ENCODE measurements at places on chromosomes 13 and 19.

GRCh38 chr13:112074139-112074865 is 7.4 kb downstream of the SOX1 start:
- no peak for DNase-seq

GRCh38 chr19:32908641-32909190 is 39.1 kb upstream of the SLC7A9 start:
- DNase-seq = no peak

DNA sequence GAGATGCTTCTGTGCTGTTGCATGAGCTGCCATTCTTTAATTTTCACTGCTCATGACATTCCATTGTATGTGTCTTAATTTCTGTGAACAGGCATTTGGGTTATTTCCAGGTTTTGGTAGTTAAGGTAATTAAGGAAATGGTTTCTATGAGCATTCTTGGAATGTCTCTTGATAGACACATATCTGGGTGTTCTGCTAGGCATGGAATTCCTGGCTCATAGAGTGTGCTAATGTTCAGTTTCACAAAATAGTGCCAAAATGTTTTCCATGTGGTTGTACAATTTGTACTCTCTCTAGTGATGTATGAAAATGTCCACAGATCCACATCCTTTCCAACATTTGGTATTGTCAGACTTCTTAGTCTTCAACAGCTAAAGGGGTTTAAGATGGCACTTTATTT is 680.9 kb upstream of the SGCG start:
- DNase-seq = no peak

- peak; percentile 32 for DNase-seq
These were observed 65.9 kb downstream of the SERP2 start for GRCh38 chr13:44439452-44440024.

DNA sequence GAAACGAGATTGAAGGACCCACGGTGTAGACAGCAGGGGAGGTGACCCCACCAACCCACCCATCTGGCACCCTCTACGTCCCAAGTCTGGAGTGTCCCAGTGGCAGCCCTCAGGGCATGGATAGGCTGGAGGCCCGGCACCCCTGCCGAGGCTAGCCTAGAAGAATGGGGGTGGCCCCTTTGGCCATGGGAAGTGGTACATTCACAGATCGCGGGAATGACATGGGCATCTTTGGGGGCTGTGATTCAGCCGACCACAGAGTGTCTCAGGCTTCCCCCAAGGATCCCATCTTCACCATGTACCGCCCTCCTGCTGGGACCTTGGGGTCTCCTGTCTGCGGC is 11.3 kb upstream of the MKNK2 start:
- DNase-seq = no peak

DNA sequence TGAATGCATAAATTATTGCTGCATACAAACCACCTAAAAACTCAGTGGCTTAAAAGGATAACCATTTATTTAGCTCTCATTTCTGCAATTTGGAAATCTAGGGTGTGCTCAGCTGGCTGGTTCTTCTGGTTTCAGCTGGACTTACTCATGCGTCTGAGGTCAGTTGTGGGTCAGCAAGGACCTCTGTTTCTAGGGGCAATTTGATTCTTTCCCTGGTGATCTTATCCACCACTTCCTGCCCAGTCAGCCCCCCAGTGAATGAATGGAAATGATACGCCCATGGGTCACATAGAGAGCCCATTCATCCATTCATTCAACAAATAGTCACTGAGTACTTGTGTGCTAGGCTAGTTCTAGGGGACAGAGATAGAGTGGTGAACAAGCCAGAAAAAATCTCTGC is 9.9 kb downstream of the FXYD5 start:
- DNase-seq = no peak

DNA sequence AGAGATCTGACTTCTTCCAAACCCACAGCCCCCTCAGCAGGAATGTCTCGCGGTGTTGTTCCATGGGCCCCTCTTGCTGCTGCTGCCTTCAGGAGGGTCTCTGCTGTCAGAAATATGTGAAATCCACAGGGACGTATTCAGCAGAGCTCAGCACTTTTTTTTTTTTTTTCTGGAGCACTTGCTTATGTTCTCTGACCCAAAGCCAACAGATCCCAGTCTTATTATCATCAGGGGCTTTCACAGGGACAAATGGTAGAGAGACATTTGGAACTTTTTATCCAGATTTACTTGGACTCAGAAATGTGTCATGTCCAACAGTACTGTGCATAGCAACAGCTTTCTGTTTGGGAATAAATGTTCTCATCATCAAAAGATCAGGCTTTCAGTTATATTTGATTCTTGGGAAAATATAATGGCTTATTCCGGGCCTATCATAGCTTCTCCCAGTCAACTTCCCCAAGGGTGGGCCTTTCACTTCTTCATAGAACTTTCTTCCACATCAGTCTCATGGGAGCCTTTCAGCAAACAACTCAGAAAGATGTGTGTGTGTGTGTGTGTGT is 332.7 kb downstream of the ZNF536 start:
- DNase-seq = no peak
